ENCODE measurements at places on chromosomes 3 and 15. TPM values are rescaled to one million over a fixed set of nuclear protein-coding genes. Genes with fewer than 3 reads are reported as not detected.

ISLR gene
- total RNA-seq: 0.08 TPM

ITGA11 gene
- 1.2 TPM for total RNA-seq

XIRP1 gene
- total RNA-seq: not detected

VGLL3 gene
- 0.64 TPM for total RNA-seq

GABRG3 gene
- 0.56 TPM for total RNA-seq

WHAMM gene
- total RNA-seq: 4.7 TPM

IQCH gene
- 4.8 TPM for total RNA-seq

GOLGA6C gene
- total RNA-seq: not detected

ACKR2 gene
- not detected for total RNA-seq

ADPRH gene
- total RNA-seq: 2.0 TPM

CAMK1 gene
- total RNA-seq: 2.7 TPM

GREM1 gene
- not detected for total RNA-seq

P4HTM gene
- not detected for total RNA-seq

ECE2 gene
- not detected for total RNA-seq

SPINK8 gene
- not detected for total RNA-seq

CD80 gene
- not detected for total RNA-seq

XXYLT1 gene
- total RNA-seq: 10.6 TPM

SCAANT1 gene
- total RNA-seq: 5.6 TPM

ATP8B4 gene
- total RNA-seq: 0.04 TPM

PLCH1 gene
- total RNA-seq: 0.29 TPM

DUOXA2 gene
- not detected for total RNA-seq

SNTN gene
- total RNA-seq: not detected

ACTRT3 gene
- total RNA-seq: 0.72 TPM

EFCC1 gene
- not detected for total RNA-seq

C2CD4A gene
- total RNA-seq: not detected

PFN2 gene
- 131 TPM for total RNA-seq

ANKDD1A gene
- 2.2 TPM for total RNA-seq

FAM174B gene
- 1.5 TPM for total RNA-seq

SRGAP3 gene
- total RNA-seq: 6.5 TPM

ACP3 gene
- 0.24 TPM for total RNA-seq

FBXW12 gene
- total RNA-seq: not detected

NFKBIZ gene
- 52.5 TPM for total RNA-seq

RFT1 gene
- 24.1 TPM for total RNA-seq

CCR3 gene
- total RNA-seq: not detected
